ENCODE measurements at places on chromosomes 7 and 10.
A peak's percentile ranks its signal among the peaks of the same experiment; 100 is the strongest.

DNA sequence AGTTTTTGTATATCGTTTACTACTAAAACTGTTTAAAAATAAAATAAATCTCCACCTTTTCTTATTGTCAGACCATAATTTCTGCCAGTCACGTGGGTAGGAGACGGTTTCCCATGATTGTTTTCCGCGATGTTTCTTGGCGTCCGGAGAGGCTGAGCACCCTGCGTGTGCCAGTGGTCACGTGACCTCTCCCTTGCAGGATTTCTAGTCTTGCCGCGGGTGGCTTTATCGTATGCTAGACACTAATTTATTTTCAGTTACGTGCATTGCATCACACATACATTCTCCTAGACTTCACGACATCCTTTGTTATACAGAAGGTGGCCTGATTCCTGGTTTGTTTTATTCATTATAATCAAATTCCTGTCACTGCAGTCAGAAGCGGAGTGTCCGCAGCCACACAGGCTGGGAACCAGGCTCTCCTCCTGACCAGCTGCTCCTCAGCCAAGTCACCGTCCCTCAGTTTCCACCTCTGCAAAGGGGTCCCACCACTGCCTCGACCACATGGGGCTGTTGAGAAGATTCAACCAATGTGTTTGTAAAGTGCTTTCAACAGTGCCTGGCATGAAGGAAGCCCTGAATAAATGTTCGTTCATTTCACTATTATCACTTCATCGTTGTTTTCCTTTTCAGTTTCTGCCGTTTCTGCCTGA lies 203.2 kb upstream of the PPP2R2D start:
- no peak for DNase-seq

DNA sequence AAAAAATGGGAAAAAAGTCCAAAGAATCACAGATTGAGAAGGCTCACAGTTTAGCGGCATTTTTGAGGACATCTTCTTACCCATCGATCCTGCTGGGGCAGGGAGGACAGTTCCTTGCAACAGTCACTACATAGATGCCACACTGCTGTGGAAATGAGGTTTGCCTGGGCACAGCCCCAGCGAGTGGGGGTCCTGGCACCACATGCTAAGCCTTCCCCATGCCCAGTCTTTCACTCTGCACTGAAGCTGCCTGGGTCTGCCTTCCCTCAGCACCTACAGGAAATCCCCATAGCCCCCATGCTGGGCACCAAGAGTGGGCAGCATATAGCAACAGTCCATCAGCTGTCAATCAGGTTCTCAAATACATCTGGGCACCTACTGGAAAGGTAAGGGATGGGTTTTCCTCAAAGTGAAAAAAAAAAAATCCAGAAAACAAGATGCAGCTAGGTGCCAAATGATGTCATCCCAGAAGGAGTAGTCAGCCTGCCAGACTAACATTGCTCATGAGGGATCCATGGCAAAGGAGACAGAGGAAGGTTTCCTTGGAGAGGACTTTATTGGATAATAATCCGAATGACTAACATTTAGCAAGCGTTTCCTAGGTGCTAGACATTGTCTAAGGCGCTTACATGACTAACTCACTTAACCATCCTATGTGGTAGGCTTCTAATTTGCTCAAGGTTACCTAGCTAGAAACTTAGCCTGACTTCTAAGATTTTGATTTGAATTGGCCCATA lies 125.7 kb upstream of the CXCL12 start:
- DNase-seq, result no peak

DNA sequence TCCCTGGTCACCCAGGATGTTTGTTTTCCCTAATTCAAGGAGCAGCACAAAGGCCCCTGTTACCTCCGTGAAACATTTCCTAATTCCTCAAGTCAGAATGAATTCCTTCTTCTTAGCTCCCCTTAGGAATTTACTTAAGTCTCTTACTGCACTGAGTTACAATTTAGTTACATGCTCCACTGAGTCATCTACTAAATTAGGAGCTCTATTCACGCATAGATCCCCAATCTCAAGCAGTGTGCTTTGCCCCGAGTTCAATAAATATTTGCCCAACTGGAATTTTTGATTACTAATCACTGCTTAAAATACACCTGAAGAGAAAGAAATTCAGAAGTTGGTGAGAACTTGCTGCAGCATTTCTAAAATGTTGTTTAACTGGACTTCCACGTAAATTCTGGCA lies 329.4 kb upstream of the MYO3A start:
- DNase-seq, result no peak

- DNase-seq, result no peak
Observed at GRCh38 chr7:19248681-19249080, 103.5 kb upstream of the FERD3L start.

- no peak for DNase-seq
Observed at GRCh38 chr7:50595491-50596102, 30.4 kb upstream of the DDC start.

DNA sequence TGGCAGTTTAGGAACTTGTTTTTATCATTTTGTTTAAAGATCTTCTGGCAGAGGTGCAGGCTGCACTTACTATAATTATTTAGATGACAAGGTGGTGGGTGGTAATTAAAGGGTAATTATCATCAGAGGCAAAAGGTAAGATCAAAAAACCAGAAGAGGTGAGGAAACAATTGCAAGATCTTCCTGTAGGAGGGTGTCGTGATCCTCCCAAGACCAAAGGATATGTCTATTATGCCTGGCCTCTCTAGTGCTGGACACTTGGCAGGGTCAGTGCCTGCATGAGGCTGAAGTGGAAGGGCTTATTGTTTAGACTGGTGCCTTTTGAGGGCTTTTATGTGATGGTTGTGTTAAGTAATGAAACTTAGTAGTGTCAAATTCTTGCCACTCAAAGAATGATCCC lies 1.8 kb upstream of the WAPL start:
- no peak for DNase-seq

DNA sequence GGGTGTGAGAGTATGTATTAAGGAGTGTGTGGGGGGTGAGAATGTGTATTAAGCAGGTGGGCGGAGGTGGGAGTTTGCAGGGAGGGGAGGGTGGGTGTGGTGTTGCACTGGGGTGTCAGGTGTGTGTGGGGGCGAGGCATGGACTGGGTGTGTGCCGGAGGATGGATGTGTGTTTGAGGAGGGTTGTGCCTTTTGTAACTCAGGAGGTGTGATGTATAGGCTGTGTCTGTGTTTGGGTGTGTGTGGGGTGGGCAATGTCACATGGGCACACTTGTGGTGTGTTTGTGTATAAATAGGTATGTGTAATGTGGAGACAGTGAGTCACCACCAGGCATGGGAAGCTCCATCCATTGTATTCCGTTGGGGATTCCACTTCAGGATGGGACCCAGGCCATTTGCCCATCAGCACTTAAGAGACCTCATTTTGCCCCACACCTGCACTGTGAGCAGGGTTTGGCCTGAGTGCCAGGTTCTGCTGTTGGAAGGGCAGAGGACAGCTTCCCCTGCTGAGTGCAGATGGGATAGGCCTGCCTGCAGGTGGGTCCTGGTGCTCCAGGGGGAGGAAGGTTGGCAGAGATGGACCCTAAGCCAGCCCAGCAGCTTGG lies 5.8 kb downstream of the UNC5B start:
- no peak for DNase-seq

DNA sequence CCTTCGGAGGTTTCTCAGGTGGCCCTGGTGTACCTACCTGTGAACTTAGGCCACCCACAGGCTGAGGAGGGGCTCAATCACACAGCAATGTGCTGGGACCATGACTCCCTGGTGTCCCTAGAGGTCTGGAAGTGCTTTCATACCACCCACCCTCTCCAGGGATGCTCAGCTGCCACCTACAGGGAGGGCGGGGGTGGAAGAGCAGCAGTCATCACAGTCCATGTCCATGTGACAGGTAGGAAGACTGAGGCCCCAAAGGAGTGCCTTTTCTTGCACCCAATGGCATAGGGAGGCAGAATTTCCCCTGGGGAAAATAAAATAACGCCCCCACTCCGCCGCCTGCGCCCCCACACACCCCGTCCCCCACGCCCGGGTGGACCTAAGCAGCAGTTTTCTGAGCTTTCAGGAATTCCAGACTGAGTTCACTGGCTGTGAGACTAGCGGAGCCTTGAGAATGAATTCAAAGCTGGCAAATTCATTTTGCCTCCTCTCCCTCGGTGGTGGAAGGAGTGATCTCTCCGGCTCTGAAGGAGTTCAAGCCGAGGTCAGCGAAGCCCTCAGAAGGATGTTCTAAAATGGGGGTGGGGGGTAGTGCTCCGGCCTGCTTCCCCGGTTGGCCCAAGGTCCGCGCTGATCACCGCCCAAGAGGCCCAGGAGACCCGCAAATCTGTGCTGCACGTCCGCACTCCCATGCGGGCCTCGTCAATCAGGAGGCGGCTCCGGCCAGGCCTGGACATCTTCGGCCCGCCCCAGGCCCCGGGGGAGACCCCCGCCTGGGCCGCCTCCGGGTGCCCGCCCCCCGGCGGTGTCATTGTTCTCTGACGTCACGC lies 2.1 kb upstream of the ZMIZ1 start:
- no peak for DNase-seq

- DNase-seq, result no peak
Observed at GRCh38 chr10:16742165-16742960, 74.9 kb downstream of the RSU1 start.

- DNase-seq, result peak; percentile 56
Observed at GRCh38 chr10:91034042-91034441, 113.2 kb upstream of the ANKRD1 start.

DNA sequence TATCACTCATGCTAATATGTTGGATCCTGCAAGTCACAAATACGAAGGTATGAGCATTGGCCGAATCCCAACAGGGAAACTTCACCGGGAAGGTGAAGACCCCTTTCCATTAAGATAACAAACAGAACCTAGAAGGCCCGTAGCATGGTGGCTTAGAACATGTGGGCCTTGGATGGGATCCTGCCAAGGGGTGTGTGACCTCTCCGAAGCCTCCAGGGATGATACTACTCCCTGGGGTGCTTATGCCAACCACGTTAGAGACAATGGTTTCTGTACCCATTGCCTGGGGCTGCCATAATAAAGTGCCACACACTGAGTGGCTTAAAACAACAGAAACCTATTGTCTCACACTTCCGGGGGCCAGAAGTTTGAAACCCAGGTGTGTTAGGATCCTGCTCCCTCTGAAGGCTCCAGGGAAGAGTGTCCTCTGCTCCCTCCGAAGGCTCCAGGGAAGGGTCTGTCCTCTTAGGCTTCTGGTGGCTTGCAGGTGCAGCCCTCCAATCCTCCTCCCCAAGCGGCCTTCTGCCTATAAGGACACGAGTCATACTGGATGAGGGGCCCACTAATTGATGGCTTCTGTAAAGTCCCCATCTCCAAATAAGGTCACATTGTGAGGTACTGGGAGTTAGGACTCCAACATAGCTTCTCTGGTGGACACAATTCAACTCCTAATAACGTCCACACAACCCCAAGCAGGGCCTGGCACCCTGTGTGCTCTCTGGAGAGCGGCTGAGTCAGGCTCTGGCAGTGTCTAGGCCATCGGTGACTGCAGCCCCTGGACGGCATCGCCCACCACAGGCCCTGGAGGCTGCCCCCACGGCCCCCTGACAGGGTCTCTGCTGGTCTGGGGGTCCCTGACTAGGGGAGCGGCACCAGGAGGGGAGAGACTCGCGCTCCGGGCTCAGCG lies 992 bp upstream of the MGMT start:
- no peak for DNase-seq

DNA sequence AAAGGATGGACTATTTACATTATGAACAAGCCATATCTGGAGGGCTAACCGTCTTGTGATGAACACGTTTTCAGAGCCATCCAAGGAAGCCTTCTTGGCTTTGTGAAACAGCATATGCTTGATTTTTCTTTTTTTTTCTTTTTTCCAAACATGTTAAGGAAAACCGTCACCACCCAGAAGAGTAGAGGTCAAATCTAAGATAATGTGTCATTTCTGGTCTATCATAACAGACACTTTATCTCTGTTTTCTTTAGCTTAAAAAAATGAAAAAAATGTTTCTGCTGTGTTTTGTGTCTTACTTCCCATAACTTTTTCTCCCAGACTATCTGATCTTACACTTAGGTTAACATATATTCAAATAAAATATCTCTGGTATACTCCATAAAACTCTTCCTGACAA lies 76.1 kb upstream of the DGKB start:
- DNase-seq, result no peak

DNA sequence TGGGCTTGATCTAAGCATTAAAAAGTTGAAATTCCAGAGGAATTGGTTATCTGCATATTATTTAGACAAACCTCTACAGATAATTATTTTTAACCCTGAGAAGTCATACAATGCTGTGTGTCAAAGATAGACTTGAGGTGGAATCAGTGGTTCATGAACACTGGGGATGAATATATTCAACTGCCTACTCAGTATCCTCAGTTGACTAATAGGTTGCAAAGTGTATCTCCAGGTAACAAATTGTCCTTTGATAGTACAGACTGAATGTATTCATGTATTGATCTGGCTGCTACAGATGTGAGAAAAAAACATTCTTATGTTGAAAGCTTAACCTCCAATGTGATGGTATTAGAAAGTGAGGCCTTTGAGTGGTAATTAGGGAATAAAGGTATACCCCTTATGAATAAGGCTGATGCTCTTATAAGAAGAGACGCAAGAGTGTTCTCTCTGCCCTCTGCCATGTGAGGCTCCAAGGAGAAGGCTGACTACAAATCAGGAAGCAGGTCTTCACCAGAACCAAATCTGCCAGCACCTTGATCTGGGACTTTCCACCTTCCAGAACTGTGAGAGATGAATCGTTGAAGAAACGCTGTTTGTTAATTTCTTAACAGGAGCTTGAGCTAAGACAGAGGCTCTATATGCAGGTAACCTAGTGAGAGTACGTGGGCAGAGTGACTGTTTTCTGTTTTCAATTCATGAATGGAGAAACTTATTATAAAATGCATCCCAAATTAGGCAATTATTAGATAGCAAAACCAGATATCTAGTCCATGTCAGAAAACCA lies 7.5 kb downstream of the MRPL32 start:
- DNase-seq, result no peak

GRCh38 chr10:91691981-91692380 lies 59.1 kb upstream of the PPP1R3C start:
- DNase-seq, result no peak

GRCh38 chr10:60042262-60042661 lies 135.9 kb upstream of the CCDC6 start:
- DNase-seq, result no peak

DNA sequence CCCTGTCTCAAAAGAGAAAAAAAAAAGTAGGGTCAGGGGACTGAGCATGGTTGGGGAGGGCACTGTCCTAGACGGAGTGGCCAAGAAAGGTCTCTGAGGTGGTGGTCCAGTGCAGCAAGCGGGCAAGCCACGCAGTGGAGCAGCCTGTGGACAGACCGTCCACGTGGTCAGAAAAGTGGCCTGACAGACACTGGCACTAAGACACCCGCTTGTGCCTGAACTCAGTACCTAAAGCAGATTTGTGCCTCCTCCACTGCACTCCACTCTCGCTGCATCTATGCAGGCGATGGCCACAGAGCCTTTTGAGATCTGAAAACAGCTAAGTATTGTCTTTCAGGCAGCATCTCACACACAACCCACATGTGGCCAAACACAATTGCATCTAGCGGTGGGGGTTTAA lies 8.8 kb downstream of the ASB10 start:
- DNase-seq, result no peak

DNA sequence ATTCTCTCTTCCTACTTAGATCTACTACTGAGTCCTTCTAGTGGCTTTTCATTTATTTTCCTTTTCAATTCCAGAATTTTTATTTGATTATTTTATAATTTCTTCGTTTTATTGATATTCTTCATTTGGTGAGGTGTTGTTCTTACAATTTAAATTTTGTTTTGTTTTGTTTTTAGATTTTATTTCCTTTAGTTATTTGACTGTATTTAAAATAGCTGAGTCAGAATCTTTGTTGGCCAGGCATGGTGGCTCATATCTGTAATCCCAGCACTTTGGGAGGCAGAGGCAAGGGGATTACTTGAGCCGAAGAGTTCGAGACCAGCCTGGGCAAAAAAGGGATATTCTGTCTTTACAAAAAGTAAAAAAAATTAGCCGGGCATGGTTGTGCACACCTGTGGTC lies 36.1 kb downstream of the AKAP9 start:
- no peak for DNase-seq

- peak; percentile 38 for DNase-seq
Observed at GRCh38 chr10:105837951-105838350, 1196.9 kb downstream of the SORCS3 start.
